A549 treated with DMSO at 1 μM for 4 hours (cell line): ENCODE measurements at places on chromosomes 4 and X. TPM values are rescaled to one million over a fixed set of nuclear protein-coding genes. Genes with fewer than 3 reads are reported as not detected.

Gene TCEAL9
- total RNA-seq, result 77.4 to 137 TPM (median 86.2 TPM) in 5 replicates

Gene ATP7A
- 3.0 to 4.3 TPM (median 4.1 TPM) in 5 replicates for total RNA-seq

Gene SPRY1
- 0.40 to 0.52 TPM (median 0.44 TPM) in 5 replicates for total RNA-seq

Gene NPY5R
- not detected in 5 replicates for total RNA-seq

Gene SMPX
- total RNA-seq, result not detected in 5 replicates

Gene SPANXD
- 0.17 TPM in 1 of 5 replicates, not detected in the others for total RNA-seq

Gene TBX22
- total RNA-seq, result not detected in 5 replicates

Gene ERCC6L
- total RNA-seq, result 12.4 to 16.0 TPM (median 14.3 TPM) in 5 replicates

Gene PCDH19
- 0.02 to 0.09 TPM (median 0.05 TPM) in 5 replicates for total RNA-seq

Gene TCEAL6
- total RNA-seq, result not detected in 5 replicates

Gene SORCS2
- 3.1 to 6.0 TPM (median 4.7 TPM) in 5 replicates for total RNA-seq

Gene SPANXN4
- total RNA-seq, result not detected in 5 replicates

Gene ANTXR2
- total RNA-seq, result 4.4 to 7.1 TPM (median 5.7 TPM) in 5 replicates

Gene SLC38A5
- total RNA-seq, result 0.10 to 0.44 TPM (median 0.39 TPM) in 5 replicates

Gene SPANXN3
- not detected in 5 replicates for total RNA-seq

Gene HSFX3
- total RNA-seq, result not detected in 5 replicates

Gene MAGEE2
- total RNA-seq, result not detected in 5 replicates

Gene OTUD6A
- total RNA-seq, result not detected in 5 replicates
